ENCODE measurements at places on chromosomes 12 and 14. TPM values are rescaled to one million over a fixed set of nuclear protein-coding genes. Genes with fewer than 3 reads are reported as not detected.

GRCh38 chr14:68217791-68218340 lies 398.3 kb downstream of the RAD51B start:
- no peak for DNase-seq

- DNase-seq: no peak
These were observed 45.3 kb downstream of the PRMT8 start for GRCh38 chr12:3536096-3536875.

DNA sequence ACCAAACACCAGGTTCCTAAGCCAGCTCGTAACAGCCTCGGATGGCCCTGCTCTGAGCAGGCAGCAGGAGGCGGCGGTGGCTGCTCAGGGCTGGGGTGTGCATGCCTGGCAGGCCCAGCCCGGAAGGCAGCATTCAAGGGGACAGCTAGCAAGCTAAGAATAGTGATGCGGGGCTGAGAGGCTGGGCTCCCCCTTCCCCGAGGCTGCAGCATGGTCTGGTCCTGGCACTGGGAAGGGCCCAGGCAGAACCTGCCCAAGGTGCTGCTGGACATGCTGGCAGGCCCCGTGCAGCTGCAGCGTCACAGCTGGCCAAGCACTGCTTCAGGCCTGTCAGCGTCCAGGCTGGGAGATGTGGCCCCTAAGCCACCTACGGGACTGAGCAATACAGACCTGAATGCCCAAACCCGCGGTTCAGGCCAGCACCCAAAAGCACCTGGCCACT lies 26.4 kb upstream of the NUDT14 start:
- no peak for DNase-seq

DNA sequence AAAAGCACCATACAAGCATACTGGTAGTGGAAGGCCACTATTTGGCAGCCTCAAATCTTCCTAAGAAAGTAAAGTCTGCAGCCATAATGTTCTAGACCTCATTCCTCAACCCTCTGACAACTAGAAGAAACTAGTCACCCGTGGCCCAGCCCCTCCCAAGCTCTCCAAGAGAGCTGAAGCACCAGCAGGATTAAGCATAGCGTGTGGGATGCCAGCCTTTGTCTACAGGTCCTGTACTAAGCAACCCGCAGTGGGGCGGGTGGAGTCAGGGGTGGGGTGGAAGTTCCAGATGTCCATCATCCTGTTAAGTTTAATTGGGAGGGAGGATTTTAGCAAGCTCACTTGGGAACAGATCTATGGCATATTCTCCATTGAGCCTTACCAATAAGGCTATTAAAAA lies 14.2 kb downstream of the SLC11A2 start:
- DNase-seq: no peak

The ANKRD33 gene
- total RNA-seq: not detected

The TDRD9 gene
- total RNA-seq: 0.45 TPM

All from fibroblast of the aortic adventitia (primary cell).